ENCODE measurements at places on chromosomes 7 and 10.

DNA sequence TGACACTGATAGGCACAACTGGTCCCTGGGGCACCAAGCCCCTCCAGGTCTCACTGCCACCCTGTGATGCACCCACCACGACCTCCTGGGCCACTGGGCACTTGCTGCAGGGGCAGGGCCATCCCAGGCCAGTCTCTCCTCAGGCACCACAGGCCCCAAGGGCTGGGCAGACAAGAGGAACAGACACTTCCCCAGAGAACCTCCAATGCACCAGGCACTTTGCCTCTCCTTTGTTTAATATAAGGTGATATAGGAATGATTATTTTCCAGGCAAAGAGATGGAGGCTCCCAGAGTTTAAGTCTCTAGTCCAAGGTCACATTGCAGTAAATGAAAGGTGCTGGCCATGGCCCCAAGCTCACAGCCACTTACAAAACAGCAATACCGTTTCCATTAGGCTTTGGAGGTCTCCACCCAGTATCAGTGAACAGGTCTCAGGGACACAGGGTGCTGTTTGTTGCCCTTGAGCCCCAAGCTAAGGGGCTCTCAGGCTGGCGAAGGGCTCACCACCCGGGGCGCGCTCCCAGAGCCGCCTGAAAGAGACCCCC, 4.5 kb downstream of the DEPP1 start:
- DNase-seq: peak; percentile 60

GRCh38 chr7:14826426-14826825, 76.1 kb downstream of the DGKB start:
- no peak for DNase-seq

GRCh38 chr10:111646021-111646420, 537.5 kb downstream of the GPAM start:
- DNase-seq: no peak

GRCh38 chr7:14389181-14389591, 399.7 kb upstream of the ETV1 start:
- DNase-seq: no peak

DNA sequence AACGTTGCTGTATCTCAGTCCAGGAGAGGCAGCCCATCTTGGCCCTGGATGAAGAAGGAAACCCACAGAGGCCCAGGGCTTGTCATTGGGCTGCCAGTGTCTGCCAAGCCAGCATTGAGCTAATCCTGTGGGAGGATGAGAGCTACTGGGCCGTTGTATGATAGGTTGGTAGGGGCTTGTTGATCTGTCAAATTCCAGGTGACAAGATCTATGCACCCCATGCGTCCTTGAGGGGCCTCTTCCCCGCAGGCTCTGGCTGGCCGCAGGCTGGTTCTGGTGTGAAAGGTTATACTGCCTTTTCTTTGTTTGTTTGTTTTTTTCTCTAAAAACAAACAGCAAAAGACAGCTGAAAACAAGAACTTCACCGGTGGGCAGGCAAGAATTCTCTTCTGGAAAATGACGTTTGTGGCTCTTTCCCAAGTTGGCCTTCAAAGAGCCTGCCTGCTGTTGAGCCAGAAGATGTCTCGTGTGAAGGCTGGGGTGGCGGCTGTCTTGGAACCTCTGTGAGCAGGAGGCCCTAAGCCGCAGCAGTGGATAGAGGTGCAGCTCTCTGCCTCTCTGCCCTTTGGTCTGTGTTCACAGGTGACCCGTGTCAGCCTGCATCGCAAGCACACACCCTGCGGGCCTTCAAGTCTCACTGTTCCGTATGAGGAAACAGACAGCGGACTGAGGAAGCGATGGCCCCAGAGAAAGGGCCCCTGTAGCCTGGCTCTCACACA, 23.3 kb downstream of the CYP17A1 start:
- no peak for DNase-seq

DNA sequence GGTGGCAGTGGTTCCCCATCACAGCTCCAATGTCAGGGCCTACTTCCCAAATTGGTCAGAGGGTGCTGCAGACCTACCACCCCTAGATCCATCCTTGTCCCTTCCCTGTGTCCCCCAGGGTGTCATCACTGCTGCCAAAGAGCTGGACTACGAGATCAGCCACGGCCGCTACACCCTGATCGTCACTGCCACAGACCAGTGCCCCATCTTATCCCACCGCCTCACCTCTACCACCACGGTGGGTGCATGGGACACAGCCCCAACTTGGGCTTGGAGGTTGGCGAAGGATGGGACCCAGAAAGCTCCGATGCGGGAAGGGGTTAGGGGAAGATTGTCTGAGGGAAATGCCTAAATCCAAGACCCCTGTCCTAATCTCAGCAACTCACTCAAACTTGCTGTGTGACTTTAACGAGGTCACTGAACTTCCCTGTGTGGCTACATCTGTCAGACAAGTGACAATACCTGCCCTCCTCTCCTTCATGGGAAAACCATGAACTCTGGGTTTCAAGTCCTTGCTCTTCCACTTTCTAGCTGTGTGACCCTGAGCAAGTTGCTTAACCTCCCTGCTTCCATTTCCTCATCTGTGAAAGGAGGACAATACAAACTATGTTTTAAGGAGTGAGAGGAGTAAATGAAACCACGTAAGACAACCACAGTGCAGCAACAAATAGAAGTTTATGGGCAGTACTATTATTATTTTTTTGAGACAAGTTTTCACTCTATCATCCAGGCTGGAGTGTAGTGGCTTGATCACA, 4.9 kb upstream of the VSIR start:
- DNase-seq: no peak

DNA sequence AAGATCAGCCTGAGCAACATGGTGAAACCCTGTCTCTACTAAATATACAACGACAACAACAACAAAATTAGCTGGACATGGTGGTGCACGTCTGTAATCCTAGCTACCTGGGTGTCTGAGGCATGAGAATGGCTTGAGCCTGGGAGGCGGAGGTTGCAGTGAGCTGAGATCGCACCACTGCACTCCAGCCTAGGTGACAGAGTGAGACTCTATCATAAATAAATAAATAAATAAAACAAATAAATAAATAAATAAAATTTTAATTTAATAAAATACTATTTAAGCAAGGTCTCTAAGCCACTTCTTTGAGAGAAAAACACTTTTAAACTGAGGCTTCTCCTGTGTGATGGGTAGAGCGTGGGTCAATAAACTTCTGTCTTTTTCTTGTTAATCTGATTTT, 38.3 kb downstream of the MICU1 start:
- DNase-seq: no peak

All from Karpas-422 (cell line).